ENCODE measurements at places on chromosomes 6 and 20.

- DNase-seq: no peak
Measured at GRCh38 chr6:191487-192312, 100.6 kb upstream of the DUSP22 start.

- DNase-seq: no peak
Measured at GRCh38 chr6:35262596-35262995, 3.1 kb downstream of the ZNF76 start.

DNA sequence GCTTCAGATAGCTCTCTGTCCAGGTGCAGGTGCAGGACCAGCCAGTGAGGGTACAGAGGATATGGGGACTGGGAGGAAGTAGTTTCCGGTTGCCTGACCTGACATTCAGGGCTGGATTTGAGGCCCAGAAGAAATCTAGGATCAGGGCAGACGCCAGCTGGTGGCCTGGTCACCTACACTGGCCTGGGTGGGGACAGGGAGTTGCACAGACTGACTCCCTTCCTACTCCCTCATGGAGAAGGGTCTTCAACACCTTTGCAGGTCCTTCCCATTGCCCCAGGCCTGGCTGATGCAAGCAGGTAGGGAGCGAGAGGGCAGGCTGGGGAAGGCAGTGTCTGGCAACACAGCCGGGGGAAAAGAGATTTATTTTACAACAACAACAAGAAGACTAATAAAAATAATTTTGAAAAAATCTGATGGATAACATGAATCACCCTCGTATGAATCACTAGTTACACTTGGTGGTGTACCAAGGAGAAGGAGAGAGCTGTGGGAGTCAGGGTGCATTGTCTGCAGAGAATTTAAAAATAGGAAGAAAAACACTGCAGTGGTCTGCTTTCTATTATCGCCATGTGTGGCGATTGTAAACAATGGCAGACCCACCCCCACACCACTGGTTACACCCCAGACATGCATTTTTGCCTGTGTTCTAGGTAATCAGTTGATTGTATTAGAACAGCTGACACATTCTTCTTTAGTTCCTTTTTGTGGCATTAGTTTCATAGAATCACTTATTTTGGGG, 62.3 kb upstream of the SNX9 start:
- DNase-seq: no peak

GRCh38 chr6:26071135-26071534, 16.1 kb upstream of the HFE start:
- no peak for DNase-seq

- no peak for DNase-seq
Measured at GRCh38 chr6:100173211-100173610, 179.2 kb upstream of the MCHR2 start.

DNA sequence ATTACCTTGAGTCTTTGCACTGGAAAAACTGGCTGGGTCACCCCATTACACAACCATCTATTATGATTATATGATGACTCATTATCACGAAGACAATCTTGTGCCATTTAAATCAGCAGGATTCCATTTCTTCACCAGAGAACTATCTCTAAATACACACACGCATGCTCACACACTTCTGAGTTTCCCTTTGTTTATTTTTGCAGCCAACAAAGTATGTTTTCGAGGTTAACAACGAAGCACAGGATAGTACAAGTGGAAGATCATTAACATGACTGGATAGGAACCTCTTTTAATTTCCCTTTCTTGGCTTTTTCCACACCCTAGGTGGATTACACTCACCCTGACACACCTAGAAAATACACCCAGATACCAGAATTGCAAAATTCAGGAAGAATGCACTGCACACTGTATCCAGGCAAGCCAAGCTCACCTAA, 18.9 kb downstream of the PERP start:
- no peak for DNase-seq

GRCh38 chr20:2405693-2406065, 25.0 kb downstream of the TGM6 start:
- DNase-seq: no peak

DNA sequence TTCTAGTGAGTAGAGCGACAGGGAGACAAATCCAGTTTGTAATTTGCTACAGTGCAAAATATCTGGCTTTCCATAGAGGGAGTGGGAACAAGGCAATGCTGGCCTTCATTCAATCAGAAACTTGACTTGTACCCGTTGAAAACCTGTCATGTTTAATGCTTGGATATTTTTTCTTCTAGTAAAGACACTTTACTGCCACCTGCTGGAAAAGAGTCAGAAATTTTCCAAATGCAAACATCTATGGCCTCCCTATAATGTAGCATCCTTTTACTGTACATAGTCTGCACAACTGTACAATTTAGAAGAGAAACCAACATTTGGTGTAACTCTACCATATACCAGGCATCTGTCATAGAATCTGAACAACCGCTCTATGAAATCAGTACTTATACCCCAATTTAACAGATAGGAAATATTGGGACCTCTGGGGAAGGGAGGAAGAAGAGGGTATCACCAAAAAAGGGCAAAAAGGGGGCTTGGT, 16.7 kb upstream of the TBC1D20 start:
- no peak for DNase-seq

DNA sequence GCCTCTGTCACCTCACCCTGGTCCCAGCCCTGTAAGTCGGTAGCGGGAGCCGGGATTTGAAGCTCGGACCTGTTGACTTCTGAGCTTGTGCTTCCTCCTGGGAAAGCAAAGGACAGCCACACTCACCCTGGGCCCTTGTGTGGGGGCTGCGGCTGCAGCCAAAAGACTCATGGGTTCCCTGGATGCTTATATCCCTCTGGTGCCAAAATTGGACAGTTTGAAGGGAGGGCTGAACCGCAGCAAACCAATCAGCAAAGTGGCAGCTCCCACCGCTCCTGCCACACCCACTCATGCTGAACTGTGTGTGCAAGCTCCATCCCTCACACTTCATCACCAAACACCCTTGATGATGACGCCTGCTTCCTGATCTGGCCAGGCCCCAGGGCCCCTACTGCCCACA, 3.9 kb upstream of the CCN5 start:
- DNase-seq: no peak

GRCh38 chr6:49676671-49677281, 36.6 kb downstream of the CRISP2 start:
- DNase-seq: no peak

- no peak for DNase-seq
Measured at GRCh38 chr20:13426870-13427269, 205.8 kb downstream of the ISM1 start.

DNA sequence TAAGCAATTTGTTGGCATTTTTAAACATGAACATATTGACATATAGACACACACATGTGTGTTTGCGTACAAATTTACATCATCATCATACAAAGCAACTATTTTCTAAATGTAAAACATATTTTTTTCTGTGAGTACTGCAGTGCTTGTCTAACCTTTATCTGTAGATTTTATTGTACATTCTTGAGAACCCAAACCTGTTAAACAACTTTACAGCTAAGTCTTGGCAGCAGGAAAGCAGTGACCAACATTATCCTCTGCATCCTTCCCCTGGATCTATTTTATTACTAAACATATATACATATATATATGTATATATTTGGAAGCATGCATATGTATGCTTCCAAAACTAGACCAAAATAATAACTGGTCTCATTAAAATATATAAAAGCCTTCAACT, 10.4 kb upstream of the PLCB1 start:
- no peak for DNase-seq

DNA sequence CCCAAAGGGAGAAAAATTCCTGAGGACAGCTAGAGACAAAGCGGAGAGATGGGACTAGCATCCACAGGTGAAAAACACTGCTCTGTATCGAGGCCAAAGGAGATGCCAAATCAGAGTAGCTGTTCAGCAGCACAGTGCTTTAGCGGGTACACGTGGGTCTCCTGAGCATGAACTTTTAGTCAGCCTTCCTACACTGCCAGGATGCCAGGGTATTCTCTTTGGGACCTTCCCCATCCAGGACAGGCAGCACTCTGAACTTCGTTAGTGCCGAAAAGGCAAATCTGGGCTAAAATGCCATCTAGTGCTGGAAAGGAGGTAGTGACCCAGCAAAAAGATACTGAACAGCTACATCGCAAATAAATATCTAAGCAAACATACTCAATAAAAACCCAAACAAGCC, 64.9 kb downstream of the C6orf58 start:
- DNase-seq: no peak

DNA sequence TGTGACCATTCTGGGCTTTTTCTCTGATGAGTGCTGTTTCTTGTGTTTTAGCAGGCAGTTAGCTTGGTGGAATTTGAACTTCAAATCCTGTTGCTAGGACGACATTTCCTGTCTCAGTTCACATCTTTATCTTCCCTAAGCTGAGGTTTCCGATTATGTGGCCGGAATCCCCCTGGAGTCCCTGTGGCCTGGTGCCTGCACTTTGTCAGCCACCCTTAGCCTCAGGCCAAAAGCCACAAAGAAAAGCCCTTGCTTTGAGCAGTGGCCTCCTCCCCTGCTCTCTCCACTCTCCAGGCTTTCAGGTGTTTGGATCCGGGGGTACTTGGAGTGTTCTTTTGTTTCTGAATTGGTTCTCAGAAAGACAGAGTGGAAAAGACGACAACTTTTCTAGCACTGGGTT, 59.9 kb upstream of the PMEPA1 start:
- no peak for DNase-seq

- no peak for DNase-seq
Measured at GRCh38 chr6:168106633-168107005, 27.6 kb upstream of the FRMD1 start.

- no peak for DNase-seq
Measured at GRCh38 chr6:168041928-168042327, 37.1 kb downstream of the FRMD1 start.

DNA sequence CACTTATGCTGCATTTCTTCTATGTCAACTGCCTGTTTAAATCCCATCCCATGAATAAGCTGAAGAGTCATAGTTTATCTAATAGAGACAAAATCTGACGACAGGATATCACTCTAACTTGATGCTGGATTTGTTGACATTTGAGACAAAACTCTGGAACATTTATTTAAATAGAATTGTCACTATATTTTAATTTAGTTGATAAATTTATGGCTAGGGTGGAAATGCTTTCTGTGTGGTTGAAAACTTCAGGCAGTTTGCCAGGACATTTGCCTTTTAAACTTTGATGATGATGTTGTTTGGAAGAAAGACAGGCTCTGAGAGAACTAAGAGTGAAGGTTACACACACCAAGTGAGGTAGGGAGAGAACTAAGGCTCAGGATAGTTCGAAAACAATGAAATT, 68.1 kb downstream of the GJA1 start:
- no peak for DNase-seq

DNA sequence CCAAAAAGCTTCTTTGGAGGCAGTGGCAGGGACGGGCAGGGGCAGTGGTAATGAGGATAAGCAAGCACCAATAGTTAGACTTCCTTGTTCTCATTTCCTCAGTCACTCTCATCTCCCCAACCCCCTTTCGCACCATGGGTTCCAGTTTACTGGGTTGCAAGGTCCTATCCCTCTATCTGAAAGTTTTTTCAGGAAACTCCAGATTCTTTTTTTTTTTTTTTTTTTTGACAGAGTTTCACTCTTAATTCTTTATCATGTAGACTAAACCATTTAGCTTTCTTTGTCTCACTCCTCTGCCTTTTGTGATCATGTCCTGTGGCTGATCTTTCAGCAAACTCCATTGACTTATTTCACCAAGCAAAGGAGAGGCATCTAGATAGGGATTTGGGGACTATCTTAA, 51.4 kb upstream of the GMDS start:
- DNase-seq: no peak

- DNase-seq: no peak
Measured at GRCh38 chr6:24905483-24905882, 30.3 kb downstream of the RIPOR2 start.

DNA sequence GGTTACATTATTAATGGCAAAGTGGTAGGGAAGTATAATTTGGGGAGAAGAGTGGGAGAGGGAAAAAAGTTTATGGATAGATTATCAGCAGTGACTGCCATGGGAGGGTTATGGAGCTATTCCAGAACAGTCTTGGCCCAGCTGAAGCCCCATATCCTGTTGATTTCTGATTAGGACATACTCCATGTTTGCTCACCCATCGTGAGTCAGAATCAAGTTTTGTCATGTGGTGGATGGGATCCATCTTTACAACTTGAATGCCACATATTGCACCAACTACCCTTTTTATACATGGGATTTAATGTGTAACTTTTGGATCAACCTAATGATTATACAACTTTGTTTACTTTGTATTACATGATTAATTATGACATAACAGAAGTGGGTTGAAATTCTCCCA, 217.0 kb downstream of the HAO1 start:
- no peak for DNase-seq

GRCh38 chr6:6680526-6680925, 92.0 kb downstream of the LY86 start:
- DNase-seq: no peak

- no peak for DNase-seq
Measured at GRCh38 chr6:84921891-84922290, 157.5 kb upstream of the TBX18 start.
